ENCODE measurements at places on chromosomes 6 and 20. TPM values are rescaled to one million over a fixed set of nuclear protein-coding genes. Genes with fewer than 3 reads are reported as not detected.

HSPA1L gene
- total RNA-seq: 0.71 TPM

GSTA1 gene
- not detected for total RNA-seq

TTPAL gene
- 20.6 TPM for total RNA-seq

NMBR gene
- not detected for total RNA-seq

HTR1B gene
- 0.46 TPM for total RNA-seq

ZSWIM1 gene
- 10.2 TPM for total RNA-seq

DBNDD2 gene
- 1.3 TPM for total RNA-seq

KCNK15 gene
- total RNA-seq: not detected

LAMA2 gene
- total RNA-seq: 112 TPM

CAGE1 gene
- not detected for total RNA-seq

MTG2 gene
- total RNA-seq: 27.7 TPM

ZBTB9 gene
- 5.5 TPM for total RNA-seq

GRIK2 gene
- total RNA-seq: 6.2 TPM

GRM1 gene
- under 0.01 TPM for total RNA-seq

C6orf89 gene
- 43.6 TPM for total RNA-seq

SLC26A8 gene
- not detected for total RNA-seq

C2 gene
- total RNA-seq: 0.86 TPM

NR2E1 gene
- total RNA-seq: not detected

EBF4 gene
- total RNA-seq: 0.19 TPM

MTCH1 gene
- 234 TPM for total RNA-seq

IER3 gene
- total RNA-seq: 65.9 TPM

PHF1 gene
- total RNA-seq: 39.3 TPM

LTB gene
- not detected for total RNA-seq
